AG10803 (cell line): ENCODE measurements at places on chromosomes 13 and 19.

- peak; percentile 93 for DNase-seq
These were observed 43.7 kb upstream of the ENOX1 start for GRCh38 chr13:43830497-43830881.

GRCh38 chr19:32427536-32427935, 22.0 kb downstream of the DPY19L3 start:
- no peak for DNase-seq

DNA sequence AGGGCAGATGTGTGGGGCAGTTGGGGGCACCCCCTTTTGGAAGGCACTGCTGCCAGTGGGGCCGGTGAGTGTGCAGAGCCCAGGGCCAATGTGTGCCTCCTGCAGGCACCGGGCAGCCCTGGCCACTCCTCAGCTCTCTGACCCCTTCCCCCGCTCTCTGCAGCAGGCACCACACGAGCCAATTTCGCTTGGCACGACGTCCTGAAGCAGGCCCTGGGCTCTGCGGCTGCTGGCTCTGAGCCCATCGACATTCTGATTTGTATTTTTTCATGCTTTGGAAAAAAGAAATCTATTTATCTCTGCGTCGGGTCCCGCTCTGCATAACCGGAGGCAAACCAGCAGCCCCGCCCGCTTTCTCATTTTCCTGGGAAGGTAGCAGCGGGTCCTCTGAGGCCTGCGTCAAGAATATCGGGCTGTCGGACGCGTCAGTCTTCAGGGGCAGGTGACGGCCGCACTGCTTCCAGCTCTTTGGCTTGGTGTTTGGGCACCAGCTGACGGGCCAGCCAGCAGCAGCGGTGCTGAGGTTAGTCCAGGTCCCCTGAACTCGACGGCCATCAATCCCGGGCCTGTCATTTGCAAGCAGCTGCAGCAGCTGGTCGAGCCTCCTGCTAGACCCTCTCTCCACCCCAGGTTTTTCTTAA, 134.3 kb downstream of the KDM4B start:
- DNase-seq: peak; percentile 57

GRCh38 chr13:67299072-67299635, 69.0 kb upstream of the PCDH9 start:
- DNase-seq: peak; percentile 86

GRCh38 chr13:94798738-94799137, 86.4 kb upstream of the SOX21 start:
- no peak for DNase-seq

- DNase-seq: no peak
These were observed 16.3 kb downstream of the GPR183 start for GRCh38 chr13:99290894-99291293.

GRCh38 chr13:74674720-74675119, 540.5 kb upstream of the KLF12 start:
- no peak for DNase-seq

DNA sequence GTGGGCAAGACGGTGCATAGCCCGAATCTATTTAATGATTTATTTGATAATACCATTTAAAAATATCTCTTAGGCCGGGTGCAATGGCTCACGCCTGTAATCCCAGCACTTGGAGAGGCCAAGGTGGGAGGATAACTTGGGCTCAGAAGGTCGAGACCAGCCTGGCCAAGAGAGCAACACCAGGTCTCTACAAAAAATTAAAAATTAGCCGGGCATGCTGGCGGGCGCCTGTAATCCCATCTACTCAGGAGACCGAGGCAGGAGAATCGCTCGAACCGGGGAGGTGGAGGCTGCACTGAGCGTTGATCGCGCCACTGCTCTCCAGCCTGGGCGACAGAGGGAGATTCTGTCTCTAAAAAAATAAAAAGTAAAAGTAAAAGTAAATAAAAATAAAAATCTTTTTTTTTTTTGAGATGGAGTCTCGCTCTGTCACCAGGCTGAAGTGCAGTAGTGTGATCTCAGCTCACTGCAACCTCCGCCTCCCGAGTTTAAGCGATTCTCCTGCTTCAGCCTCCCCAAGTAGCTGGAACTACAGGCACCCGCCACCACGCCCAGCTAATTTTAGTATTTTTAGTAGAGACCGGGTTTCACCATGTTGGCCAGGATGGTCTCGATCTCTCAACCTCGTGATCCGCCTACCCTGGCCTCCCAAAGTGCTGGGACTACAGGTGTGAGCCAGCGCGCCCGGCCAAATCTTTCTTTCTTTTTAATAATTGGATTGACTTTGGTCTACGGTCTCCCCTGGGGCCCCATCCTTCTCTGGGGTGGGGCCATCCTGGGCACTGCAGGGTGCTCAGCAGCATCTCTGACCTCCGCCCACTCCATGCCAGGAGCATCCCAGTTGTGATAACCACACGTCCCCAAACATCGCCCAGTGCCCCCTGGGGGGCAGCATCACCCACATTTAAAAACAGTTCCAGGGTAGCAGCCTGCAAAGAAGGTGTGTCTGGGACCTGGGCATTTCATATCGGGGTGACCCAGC, 90.7 kb downstream of the GNG7 start:
- no peak for DNase-seq

GRCh38 chr13:113052206-113052605, 53.4 kb upstream of the F7 start:
- DNase-seq: no peak

GRCh38 chr19:1923319-1923718, 17.7 kb upstream of the CSNK1G2 start:
- DNase-seq: no peak

DNA sequence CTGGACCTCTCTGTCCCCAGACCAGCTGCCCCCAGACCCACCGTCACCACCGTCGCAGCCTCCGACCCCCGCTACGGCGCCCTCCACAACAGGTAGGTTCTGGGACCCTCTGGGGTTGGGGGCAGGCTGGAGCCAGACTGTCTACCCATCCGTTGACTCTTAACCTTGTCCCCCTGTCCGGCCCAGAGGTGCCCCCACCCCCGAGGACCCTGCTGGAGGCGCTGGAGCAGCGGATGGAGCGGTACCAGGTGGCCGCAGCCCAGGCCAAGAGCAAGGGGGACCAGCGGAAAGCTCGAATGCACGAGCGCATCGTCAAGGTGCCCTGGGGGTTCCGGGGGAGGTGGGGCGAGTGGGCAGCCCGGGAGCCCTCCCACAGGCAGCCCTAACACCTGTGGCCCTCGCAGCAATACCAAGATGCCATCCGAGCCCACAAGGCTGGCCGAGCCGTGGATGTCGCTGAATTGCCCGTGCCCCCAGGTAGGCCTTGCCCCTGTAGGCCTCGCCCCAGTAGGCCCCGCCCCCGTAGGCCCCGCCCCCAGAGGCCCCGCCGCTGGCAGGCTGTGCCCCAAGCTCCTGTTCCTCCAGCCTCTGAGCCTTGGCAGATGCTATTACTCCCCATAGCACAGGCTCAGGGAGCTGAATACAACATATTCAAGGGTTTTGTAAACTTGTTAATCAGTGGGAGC, 12.9 kb downstream of the CC2D1A start:
- no peak for DNase-seq

DNA sequence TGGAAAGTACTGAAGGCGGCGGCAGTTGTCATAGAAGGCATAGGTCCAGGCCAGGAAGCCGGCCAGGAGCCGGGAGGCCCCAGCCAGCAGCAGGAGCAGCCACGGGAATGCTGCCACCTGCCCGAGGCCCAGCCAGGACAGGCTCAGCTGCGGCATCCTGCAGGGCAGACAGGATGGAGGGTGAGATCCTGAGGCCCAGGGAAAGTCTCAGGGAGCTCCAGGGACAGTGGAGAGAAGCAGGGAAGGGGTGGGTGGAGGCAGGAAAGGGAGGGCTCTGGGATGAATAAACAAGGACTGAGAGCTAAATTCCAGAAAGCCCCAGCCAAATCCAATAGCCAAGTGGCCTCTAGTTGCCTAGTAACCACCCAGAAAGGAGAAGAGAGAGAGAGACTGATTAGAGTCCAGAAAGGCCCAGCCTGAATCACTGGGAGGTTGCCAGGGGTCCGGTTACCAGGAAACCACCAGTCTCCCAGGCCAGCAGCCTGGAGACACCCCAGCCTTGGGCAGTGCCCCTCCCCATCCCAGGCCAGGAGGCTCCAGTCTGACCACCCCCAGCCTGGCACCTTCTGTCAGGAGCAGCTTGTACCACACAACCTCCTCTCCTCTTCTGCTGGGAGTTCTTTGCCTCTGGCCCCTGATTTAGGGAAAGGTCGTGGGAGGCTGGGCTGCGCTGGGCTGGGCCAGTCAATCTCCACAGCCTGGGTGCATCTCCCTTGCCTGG, 7.5 kb upstream of the OR10H5 start:
- peak; percentile 21 for DNase-seq

- DNase-seq: no peak
These were observed 258.2 kb upstream of the EDNRB start for GRCh38 chr13:78176880-78177279.

- DNase-seq: peak; percentile 64
These were observed 130.9 kb downstream of the DIAPH3 start for GRCh38 chr13:60032851-60033250.

GRCh38 chr13:60435762-60436374, 38.8 kb downstream of the TDRD3 start:
- DNase-seq: no peak

GRCh38 chr19:5988517-5989387, 10.8 kb upstream of the RANBP3 start:
- no peak for DNase-seq

- peak; percentile 44 for DNase-seq
These were observed 64.0 kb downstream of the SERP2 start for GRCh38 chr13:44437356-44438233.

- DNase-seq: no peak
These were observed 1.3 kb upstream of the TEKTIP1 start for GRCh38 chr19:3537438-3538240.

GRCh38 chr13:23467048-23467931, 33.8 kb upstream of the SACS start:
- DNase-seq: peak; percentile 83

DNA sequence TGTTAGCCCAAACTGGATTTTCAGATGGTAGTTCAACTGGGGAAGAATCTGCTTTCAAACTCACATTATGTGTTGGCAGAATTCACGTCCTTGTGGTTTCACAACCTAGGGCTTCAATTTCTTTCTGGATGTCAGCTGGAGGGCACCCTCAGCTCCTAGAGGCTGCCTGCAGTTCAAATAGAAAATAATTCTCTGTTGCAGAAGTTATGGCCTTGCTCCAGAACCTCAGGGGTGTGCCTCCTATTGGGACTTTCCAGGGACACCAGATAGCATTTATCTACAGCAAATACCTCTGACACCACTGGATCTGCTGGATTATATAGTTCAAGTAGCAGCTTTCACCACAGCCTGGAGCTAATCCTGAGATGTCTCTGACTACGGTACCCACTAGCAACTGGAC, 11.8 kb upstream of the RB1 start:
- no peak for DNase-seq

GRCh38 chr19:3470500-3471128, 9.7 kb downstream of the SMIM24 start:
- peak; percentile 13 for DNase-seq

- no peak for DNase-seq
These were observed 10.6 kb downstream of the BCKDHA start for GRCh38 chr19:41408256-41408655.

GRCh38 chr13:52896827-52897659, 48.6 kb upstream of the PCDH8 start:
- no peak for DNase-seq

DNA sequence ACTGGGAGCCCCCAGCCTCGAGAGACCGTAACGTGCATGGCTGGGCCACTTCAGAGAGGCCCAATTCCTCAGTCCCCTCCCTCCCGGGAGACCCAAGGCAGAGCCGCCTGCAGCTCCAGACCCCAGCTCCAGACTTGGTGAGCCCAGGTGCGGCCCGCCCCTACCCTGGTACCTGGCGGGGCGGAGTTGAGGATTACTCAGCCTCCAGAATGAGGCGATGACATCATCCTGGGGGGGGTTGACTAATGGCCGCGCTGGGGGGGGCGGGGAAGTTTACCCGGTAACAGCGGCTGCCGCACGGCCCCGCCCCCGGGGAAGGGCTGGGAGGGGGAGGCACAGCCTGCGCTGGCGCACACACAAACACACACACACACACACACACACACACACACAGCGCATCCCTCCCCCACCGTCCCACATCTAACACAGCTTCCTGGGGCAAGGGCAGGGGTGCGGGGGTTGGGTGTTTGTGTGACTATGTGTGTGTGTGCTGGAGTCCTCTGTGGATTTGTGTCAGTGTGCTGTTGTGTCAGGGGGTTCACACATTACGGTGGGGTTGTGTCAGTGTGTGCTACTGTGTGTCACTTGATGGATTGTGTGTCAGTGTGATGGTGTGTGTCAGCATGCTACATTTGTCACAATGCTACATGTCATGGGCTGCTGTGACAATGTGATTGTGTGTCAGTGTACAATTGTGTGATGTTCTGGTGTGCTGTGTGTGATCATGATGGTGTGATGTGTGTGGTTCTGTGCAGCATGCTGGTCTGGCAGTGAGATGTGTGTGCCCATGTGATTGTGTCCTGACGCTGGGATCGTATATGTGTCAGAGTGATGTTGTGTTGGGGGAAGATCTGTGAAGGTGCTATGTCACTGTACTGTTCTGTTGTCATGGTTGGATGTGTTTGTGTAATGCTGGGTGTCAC, 10.3 kb upstream of the BBC3 start:
- peak; percentile 71 for DNase-seq

DNA sequence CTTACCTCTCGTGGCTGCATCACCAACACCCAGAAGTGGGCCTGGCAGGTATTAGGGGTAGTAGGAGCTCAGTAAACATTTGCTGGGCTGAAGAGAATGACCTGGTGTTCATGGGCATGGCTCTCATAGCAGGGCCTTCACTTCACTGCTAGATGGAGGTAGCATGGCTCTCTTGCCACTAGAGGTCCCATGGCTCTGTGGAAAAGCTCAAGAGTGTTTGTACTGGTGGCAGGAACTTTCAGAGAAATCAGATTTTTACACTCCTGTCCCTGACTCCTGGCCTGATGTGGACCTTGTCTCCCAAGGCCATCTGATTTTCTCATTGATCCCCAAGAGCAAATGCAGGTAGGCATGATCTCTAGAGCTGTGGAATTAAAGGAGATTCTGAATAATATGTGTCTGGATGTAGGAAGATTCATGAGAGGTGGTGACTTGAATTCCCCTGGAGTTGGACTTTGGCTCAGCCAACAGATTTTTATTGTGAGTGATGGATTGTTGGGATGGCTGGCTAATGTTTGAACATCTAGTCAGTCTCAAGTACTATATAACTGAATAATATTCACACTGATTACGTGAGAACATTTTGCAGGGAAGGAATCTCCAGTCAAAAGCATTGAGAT, 5.7 kb downstream of the ZNF574 start:
- peak; percentile 64 for DNase-seq

DNA sequence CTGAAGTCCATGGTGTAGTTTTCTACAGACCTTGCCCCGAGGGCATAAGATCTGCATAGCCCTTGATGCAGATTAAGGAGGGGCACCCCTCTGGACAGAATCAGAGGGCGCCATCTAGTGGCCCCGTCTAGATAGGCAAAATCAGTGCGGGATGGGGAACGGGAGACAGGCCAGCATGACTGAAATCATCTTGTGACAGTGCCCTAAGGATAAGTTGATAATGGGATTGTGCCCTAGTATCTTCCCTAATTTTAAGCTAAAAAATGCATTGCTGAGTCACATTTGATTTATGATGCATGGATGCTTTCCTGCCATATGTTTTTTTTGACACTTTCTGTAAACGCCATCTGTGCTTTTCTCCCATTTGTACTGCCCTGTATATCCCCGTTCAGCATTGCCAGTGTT, 19.0 kb upstream of the GPI start:
- peak; percentile 58 for DNase-seq

GRCh38 chr13:33728271-33729037, 89.5 kb upstream of the RFC3 start:
- DNase-seq: peak; percentile 8

GRCh38 chr13:80307401-80307987, 33.4 kb downstream of the SPRY2 start:
- no peak for DNase-seq
